ENCODE measurements at places on chromosomes 5 and 9.
A peak's percentile ranks its signal among the peaks of the same experiment; 100 is the strongest.

DNA sequence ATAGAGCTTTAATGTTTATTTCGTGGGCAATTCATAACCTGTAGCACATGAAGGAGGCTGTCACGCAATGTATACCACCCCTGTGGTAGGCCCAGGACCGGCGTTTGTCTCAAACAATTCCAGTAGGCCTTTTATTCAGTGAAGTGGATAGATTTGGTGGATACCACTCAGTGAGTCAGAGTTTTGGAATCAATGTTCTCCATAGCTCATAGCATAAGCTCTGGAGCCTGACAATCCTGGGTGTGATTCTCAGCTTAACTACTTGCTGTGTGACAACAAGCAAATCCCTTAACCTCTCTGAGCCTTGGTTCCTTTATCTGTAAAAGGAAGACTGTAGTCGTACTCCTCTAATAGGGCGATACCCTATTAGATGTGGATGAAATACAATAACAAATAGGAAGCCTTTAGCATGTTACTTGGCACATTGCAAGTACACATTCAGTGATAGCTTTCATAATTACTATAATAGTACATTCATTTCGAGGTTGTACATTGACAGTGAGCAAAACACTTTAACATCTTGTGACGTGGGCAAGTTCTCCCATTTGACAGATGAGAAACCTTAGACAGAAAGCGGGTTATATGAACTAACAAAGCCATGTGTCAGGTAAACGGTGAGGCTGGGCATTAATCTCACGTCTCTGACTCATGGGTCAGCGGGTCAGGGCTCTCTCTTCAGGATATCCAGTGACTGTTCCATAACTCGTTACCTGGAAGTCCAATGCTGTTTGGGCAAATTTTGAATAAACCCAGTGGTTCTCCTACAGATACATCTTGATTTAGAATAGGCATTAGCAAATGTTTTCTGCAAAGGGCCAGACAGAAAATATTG is 130.8 kb downstream of the C9orf152 start:
- peak; percentile 53 for DNase-seq

DNA sequence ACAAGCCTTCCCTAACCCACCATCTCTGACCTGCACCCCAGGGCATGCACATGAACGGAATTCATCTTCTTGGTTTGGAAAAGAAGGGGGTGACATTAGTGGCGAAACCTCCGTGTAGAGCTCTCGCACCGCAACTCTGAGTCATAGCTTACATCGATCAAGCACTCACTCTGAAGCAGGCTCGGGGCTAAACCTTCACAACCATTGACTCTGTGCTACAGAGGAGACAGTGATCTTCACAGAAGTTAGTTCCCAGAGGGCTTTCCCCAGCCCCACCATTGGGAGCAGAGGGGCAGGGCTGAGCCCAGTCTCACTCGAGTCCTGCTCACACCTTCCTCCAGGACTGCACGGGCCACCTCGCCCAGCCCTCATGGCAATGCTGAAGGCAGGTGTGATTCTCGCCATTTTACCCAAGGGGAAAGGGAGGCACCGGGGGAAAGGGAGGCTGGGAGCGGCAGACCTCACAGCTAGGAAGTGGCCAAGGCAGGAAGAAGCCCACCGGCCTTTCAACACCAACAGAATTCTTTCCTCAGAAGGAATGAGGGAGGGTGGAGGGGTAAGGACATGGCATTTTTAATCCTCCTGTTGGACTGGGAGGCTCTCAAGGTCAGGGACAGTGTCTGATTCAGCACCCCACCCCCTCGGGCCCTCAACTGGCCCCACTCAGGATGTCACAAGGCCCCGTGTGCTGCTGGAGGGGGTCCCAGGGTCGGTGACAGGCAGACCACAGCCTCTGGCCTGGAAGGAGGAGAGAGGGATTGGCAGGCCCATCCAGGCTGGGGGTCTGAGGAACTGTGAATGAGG is 25.9 kb upstream of the IL17B start:
- DNase-seq, result peak; percentile 62

DNA sequence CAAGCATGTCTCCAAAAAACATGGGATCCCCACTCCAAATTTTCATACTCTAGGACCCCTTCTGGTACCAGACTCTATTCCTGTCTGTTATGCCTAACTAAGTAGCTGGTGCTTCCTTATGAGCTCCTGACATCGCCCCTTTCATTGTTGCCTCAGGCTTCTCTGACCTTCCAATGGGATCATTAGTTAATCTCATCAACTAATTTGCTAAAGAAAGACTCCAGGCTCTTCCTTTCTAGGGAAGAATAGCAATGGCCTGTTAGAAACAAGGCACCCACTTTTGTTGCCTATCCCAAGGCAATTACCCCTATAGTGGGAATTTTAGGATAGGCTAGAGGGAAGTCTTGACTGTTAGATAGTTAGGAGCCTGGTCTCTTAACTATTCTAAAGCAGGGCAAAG is 369.5 kb downstream of the MLLT3 start:
- no peak for DNase-seq

DNA sequence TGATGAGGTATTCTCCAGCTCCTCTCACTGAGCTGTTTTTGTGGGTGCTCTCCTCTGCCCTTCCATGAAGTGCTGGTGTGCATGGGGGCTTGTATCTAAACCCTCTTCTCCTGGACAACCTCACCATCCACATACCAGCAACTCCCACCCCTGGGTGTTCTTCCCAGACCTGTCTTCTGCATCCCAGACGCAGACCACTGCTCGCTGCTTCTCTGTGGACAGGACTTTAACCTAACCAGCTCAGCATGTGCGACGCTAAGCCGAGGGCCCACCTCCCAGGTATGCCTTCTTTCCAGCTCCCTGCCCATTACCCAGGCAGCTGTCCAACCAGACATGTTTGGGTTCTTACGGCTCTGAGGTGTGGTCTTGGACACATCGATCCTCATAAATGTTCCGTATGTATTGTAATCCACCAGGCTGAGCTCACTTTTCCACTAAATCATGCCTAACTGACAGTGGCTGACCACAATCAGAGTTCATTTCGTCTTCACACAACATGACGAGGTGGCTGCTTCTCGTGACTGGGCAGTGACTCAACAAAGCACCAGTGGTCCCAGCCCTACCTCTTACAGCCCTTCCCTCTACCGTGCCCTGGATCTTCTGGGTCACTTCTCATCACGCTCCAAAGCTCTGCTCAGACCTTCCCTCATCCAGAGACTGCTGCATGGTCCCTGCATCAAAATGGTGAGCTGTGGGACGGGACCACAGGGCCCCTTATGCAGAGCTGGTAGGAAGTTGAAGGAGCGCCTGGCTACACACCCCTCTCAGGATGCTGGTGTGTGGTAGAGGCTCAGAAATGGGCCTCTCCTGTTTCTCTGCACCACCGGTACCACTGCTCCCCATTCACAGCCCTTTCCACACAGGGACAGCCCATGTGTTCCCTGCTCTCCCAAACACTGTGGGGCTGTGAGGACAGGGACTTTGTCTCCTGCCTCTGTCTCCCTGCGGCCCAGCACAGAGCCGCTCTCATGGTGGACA is 9.6 kb upstream of the PTGES2 start:
- peak; percentile 59 for DNase-seq

GRCh38 chr5:133827830-133828229 is 140.6 kb downstream of the C5orf15 start:
- DNase-seq, result no peak

DNA sequence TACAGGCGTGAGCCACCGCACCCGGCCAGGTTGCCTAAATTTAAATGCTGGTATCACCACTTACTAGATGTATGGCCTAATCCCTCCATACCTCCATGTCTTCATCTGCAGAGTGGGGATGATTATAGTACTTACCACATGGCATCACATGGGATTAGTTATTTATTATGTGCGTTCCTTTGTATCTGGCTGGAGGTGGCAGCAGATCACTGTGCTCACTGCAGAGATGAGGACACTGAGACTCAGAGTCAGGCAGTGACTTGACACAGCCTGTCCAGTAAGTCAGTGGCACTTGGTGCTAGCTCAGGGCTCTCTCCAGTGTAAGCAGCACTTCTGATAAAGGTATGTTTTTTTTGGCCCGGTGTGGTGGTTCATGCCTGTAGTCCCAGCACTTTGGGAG is 38.4 kb upstream of the HAND1 start:
- DNase-seq, result no peak

GRCh38 chr5:157188270-157188669 is 7.6 kb downstream of the ITK start:
- no peak for DNase-seq

- DNase-seq, result no peak
Observed at GRCh38 chr9:127319366-127320114, 55.0 kb downstream of the GARNL3 start.

DNA sequence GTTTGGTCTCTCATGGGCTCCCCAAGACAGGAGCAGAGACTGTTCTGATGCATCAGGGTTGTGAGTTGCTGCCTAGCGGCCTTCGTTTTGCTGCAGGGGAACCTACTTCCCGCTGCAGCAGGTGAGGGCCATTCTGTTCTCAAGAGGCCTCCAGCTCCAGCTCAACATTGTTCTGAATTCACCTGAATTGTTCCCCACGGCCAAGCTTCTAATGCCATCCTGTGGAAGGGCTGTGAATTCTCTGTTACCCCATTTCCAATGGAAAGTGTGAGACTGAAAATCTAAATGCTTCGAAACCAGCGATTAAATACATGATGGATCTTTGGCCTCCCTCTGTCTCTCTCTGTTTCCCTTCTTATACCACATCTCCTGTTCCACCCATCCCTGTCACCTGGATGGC is 349.1 kb upstream of the DAP start:
- DNase-seq, result no peak

DNA sequence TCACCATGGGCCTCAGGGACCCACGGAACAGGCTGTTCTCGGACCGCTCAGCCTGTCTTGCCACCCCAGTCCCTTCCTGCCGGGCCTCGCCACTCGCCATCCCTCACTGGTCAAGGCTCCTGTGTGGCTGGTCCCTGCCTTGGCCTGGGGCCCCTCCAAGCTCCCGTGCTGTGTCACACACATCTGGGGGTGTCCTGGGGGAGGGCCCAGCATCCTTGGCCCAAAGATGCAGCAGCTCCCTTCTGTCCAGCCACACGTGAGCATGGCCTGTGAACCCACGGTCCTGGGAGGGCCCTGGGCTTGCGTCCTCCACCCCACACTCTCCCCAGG is 425 bp upstream of the EGFL7 start:
- no peak for DNase-seq

DNA sequence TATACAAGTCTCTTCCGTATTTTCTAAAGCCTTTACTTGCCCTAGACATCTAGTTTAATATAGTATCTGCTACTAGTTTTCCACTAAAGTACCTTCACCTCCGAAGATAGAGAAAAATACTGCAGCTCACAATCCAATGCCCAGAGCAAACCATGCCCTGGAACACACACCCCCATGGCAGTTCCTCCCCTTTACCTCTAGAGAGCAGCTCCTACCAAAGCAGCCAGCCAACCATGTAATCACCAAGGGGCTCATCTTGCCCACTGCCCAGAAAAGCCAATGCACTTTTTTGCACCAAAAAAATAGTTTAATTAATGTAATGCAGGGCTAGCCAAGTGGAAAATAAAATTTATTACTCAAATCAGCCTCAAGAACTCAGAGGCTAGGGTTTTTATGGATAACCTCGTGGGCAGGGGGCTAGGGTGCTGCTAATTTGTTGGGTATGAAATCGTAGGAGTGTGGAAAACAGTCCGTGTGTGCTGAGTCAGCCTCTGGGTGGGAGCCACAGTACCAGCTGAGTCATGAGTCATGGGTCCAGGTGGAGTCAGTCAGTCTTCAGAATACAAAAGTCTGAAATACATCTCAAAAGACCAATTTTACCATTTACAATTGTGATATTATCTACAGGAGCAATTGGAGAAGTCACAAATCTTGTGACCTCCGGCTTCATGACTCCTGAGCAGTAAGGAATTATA is 120.1 kb upstream of the ACO1 start:
- DNase-seq, result no peak

- no peak for DNase-seq
Observed at GRCh38 chr9:135776893-135777622, 75.1 kb downstream of the KCNT1 start.

DNA sequence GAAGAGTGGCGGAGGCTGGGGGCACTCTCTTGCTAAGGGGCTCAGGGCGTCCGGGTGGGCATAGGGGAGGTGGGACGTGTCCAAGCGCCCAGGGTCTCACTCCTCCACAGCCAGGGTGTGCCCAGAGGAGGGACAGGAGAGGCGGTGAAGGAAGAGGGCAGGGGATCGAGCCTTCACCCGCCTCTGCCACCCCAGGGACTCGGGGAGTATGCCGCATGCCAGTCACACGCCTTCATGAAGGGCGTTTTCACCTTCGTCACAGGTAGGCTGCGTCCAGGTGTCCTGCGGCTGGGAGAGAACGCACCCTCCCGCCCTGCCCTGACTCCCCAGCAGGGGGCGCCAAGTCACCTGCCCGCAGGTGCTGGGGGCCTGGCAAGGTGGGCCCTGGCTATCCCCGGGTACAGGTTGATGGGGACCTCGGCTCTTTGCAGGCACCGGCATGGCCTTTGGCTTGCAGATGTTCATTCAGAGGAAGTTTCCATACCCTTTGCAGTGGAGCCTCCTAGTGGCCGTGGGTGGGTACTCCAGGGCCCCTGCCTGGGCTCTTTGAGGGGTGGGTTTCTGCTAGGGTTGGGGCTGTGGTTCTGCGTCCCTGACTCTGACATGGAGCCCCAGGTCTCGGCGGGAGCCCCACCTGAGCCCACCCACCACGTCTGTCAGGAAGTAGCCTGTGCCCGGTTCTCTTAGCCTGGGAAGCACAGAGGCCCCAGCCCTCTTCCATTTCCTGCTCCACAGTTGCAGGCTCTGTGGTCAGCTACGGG is 552 bp downstream of the TMEM141 start:
- no peak for DNase-seq

DNA sequence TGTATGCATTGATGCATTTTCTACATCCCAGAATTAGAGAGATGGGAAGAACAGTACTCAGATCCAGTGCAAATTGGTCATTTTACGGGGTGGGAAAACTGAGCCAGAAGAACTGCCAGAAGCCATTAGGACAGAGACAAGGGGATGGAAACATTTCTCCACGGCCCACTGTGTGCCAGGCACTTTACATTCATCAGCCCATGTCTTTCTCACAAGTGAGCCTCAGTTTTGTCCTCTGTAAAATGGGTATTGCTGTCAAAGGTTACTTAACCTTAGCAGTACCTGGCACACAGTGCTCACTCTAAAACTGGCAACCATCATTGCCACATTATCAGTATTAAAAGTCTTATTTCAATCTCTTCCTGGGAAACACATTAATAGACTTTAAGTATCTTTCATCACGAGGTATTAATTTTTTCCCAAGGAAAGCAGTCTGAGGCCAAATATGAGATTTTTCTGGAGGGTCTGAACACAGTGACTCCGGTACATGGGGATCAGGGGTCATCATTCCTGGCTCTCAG is 5.2 kb downstream of the DUSP1 start:
- no peak for DNase-seq

DNA sequence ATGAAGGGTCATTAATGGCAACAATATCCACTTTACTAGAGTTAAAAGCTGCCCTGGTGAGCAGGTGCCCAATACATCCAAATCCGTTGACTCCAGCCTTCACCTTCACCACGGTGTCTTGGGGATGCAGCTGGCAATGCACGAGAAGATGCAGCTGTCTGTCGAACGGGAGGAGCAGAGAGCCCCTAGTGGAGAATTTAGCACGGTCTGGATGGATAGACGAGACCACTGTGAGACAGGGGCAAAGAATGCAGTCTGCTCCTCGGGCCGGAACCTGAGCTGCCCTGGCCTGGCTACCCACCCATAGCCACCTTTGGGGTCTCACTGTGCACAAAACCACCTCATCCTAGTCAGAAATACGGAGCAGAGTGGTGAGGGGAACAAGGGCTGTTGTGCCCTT is 35.1 kb downstream of the ADRA1B start:
- no peak for DNase-seq

GRCh38 chr9:121852651-121853616 is 201.5 kb downstream of the DAB2IP start:
- DNase-seq, result no peak

All from HS-5 (cell line).